ENCODE measurements at places on chromosomes 16 and 17.

- no peak for DNase-seq
These were observed 238.5 kb downstream of the ZFHX3 start for GRCh38 chr16:72809446-72809845.

GRCh38 chr16:75420987-75421819, 12.1 kb downstream of the CFDP1 start:
- no peak for DNase-seq

DNA sequence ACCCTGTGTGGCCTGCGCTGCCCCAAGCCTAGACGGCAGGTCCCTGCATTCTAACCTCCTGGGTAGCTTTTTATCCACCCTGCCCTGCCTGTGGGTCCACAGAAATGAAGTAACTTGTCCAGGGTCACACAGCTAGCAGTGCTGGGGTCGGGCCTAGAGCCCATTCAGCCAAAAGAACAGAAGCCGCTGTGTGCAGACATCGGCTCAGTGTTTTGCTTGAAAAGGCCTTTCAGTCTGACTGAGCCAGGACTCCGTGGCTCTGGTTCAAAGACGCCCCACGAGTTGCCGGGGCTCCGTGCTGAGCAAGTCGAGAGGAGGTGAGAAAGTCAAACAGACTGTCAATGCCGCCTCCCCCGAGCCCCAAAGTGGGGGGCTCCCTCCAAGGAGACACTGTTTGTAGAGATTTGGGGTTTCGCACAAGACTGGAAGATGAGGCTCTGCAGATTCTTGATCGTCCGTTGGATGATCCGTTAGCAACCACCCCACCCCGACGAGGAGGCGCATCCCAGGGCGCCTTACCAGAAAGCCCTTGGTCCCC, 226.2 kb downstream of the NTN1 start:
- DNase-seq: no peak

DNA sequence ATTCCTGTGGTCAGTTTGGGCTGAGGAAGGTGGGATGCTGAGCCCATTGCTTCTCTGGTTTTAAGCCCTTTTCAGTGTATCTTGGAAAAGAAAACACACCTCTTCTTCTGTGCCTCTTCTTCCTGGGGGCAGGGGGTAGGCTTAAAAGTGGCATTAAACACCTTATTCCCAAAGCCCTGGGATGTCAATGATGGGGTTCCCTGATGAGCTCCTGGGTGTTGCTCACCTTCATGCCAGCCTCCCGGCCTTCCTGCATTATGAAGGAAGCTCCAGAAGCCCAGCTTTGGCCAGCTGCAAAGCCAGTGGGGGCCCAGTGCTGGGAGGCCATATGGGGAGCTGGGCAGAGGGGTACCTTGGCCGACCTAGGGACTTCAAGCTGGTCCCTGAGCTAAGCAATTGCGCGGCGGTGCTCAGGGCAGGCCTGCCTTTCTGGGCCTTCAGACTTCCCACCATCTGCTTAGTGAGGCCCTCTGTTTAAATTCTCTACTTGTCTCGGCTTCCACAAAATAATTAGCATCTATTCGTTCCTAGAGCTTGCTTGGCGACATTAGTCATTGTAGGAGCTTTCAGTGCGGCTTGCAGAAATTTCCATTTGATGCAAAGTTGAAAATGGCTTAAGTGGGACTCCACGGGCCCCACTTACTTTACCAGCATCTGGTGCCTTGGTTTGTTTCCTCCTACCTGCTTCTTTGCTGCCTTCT, 121.7 kb upstream of the NLRP1 start:
- no peak for DNase-seq

DNA sequence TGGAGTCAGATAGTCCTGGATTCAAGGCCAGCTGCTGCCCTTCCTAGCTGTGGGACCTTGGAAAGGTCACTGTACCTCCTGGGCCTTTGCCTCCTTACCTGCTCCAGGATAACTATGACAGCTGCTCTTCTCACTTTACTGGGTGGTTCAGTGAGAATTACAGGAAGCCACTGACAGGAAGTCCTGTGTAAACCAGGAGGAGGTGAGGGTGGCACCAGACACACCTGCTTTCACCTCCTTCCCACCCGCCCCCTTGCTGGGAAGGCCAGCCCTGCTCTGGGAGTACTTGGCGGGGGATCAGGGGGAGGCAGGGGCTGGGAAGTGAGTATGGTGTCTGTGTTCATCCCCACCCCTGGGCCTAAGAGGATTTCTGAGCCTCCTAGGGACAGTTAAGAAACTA, 42.6 kb downstream of the CPNE2 start:
- no peak for DNase-seq

DNA sequence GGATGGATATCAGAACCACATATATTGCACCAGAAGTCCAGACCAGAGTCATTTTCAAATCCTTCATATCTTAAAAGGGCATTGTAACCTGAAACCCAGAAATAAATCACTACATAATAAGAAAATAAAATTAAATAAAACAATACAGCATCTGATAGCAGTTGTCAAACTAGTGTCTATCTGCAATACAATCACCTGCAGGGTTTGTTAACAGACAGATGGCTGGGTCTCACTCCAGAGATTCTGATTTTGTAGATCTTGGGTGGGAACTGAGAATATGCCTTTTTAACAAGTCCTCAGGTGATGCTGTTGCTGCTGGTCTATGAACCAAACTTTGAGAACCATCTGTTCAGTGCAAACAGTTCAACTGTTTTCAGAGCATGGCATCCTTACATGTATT, 37.6 kb downstream of the NME2 start:
- DNase-seq: no peak

GRCh38 chr17:65848751-65849150, 287.3 kb upstream of the AXIN2 start:
- no peak for DNase-seq

- DNase-seq: no peak
These were observed 11.8 kb downstream of the PIK3R6 start for GRCh38 chr17:8855477-8856204.

All from NCI-H2081 treated with DMSO at 0.1 percent for 48 hours (cell line).